ENCODE measurements at places on chromosomes 3 and 15. TPM values are rescaled to one million over a fixed set of nuclear protein-coding genes. Genes with fewer than 3 reads are reported as not detected.

GRCh38 chr3:74075241-74075640, 450.5 kb upstream of the PDZRN3 start:
- DNase-seq, result no peak

DNA sequence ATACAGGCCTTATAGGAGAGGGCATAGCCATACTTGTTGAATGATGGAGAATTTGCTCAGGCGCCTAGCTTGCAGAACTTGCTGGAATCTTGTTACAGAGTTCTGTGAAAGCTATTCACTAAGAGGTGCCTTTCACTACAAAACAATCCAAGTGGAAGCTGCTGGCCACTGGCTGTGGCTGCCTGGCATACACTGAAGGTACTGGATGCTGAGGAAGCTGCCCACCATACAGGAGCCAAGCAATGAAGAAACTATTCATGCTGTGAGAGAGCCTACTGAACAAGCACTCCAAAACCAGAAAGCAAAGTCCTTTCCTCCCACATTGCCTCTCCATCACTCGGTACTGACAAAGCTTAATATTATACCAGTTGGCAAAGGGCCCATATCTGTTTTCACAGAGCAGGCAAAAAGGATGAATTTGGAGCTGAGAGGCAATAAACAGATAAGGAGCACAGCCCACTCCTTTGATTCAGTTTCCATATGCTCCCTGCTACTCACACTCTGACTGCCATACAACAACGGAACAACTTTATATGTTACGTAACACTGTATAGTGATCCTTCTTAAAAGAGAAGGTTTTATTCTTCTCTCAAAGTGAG, 192.6 kb upstream of the ALCAM start:
- no peak for DNase-seq

CCR1 gene
- polyA plus RNA-seq, result 3.2 TPM

CDV3 gene
- 144 TPM for polyA plus RNA-seq

DNA sequence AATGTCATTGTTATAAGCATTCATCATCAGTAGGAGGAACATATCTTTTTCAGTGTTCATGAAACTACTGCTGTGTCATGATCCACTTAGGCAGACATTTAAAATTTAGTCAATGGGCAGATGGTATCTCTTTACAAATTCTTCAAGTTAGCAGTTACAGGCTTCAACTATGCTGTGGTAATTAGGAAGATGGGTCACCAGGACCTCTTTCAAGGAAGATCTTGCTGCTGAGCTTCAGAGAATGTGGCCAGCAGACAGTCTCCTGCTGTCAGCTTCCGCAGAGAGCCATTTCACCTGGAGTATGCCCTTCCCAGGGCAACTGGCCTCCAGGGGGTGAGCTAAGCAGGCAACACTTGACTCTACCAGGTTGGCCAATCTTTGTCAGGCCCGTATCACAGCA, 19.4 kb downstream of the IFT57 start:
- no peak for DNase-seq

FAM240A gene
- 0.35 TPM for polyA plus RNA-seq
